Liver (tissue), 10 donors: ENCODE measurements at places on chromosomes 6 and 20. TPM values are rescaled to one million over a fixed set of nuclear protein-coding genes. Genes with fewer than 3 reads are reported as not detected.

RAB44 gene
- 0.08 TPM for total RNA-seq

TP53TG5 gene
- total RNA-seq: not detected

MAP7 gene
- 3.2 TPM for total RNA-seq

DNA sequence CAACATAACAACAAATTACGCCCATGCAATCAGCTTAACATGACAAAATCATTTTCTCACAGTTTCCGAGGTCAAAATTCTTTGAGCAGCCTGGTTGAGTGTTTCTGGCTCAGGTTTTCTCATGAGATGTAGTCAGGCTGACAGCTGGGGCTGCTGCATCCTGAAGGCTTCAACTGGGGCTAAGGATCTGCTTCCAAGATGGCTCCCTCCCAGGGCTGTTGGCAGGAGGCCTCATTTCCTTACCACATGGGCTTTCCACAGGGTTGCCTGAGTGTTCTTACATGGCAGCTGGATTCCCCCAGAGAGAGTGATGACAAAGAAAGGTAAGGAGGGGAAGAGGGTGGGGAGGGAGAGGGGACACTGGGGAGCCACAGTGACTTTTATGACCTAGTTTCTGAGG lies 63.1 kb upstream of the NNAT start:
- H3K27me3 ChIP-seq: no peaks in the 10 kb centered on the region
- no peaks in the 10 kb centered on the region for H3K4me1 ChIP-seq
- H3K36me3 ChIP-seq: no peaks in the 10 kb centered on the region
- H3K4me3 ChIP-seq: no peak overlapping the region
- no peak overlapping the region for H3K27ac ChIP-seq
- no peak for DNase-seq

GRCh38 chr20:3547906-3548305 lies 77.1 kb downstream of the ATRN start:
- H3K4me1 ChIP-seq: peaks cover 5% of the 10 kb centered on the region
- H3K36me3 ChIP-seq: peaks cover 6% of the 10 kb centered on the region
- H3K27me3 ChIP-seq: no peaks in the 10 kb centered on the region
- no peak overlapping the region for H3K4me3 ChIP-seq

DNA sequence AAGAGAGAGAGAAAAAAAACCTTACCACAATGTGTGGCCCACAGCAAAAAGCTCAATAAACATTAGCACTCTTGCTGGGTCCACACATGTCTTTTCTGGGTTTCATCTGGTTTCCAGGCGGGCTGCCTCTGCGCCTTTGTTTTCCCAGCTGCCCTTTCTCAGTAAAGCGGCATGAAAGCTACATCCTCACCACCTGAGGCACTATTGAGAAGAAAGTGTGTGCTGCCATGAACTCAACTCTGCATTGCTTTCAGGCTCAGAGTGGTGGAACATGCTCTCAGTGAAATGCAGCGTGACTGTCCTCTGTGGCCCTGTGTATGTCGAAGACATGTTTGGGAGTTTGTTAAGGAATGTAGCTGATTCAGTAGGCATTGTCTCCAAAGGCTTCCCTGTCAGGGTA lies 102.3 kb downstream of the LYRM2 start:
- DNase-seq: no peak
- no peaks in the 10 kb centered on the region for H3K36me3 ChIP-seq
- H3K4me3 ChIP-seq: no peak overlapping the region
- H3K4me1 ChIP-seq: no peaks in the 10 kb centered on the region
- no peaks in the 10 kb centered on the region for H3K27me3 ChIP-seq
- no peak overlapping the region for H3K27ac ChIP-seq

MRPS26 gene
- 29.1 TPM for total RNA-seq

- DNase-seq: no peak
- no peak overlapping the region for H3K4me3 ChIP-seq
- H3K36me3 ChIP-seq: no peaks in the 10 kb centered on the region
- no peaks in the 10 kb centered on the region for H3K27me3 ChIP-seq
- no peak overlapping the region for H3K27ac ChIP-seq
Observed at GRCh38 chr6:23175391-23175790, 606.0 kb downstream of the HDGFL1 start.

GPR63 gene
- total RNA-seq: 0.14 TPM

DNA sequence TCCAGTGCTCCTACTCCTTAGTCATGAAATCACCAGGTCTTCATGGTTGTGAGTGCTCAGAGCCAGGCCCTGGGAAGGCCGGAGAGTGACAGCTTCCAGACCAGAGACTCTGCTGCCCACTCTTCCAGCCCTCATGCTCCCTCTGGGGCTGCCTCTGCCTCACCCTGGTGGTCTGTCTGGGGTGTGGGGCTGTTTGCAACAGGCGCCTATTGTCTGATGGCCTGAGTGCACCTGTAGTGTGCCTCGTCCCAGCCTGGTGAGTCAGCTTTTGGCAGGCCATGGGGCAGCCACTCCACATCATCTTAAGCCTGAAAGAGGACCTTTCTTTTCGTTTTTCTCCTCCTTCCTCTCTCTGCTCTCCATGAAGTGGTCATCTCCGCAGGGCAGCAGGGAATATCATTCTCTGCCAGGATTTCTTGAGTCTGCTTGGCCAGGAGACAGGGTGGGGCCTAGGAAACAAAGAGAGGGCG lies 173.8 kb downstream of the VEGFA start:
- H3K27me3 ChIP-seq: no peaks in the 10 kb centered on the region
- H3K36me3 ChIP-seq: no peaks in the 10 kb centered on the region
- no peaks in the 10 kb centered on the region for H3K4me1 ChIP-seq
- no peak overlapping the region for H3K4me3 ChIP-seq

DNA sequence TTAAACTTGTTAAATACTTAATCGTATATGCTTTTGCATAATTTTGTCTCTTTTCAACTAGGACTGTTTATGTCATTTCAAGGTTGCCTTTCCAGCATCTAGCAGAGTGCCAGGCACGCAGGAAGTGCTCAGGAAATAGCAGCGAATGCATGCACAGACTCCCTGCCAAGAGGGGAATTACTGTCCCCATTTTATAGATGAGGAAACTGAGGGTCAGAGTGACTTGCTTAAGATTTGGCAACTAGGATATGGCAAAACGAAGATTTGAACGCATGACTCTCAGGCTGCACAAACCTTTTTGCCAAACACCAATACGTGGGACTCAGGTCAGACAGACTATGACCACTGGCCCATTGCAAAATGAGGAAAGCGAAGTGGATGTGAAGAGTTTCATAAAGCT lies 22.5 kb downstream of the EYA2 start:
- no peak for DNase-seq
- H3K27ac ChIP-seq: no peak overlapping the region
- no peaks in the 10 kb centered on the region for H3K27me3 ChIP-seq
- no peaks in the 10 kb centered on the region for H3K36me3 ChIP-seq

CST3 gene
- 153 TPM for total RNA-seq

DNA sequence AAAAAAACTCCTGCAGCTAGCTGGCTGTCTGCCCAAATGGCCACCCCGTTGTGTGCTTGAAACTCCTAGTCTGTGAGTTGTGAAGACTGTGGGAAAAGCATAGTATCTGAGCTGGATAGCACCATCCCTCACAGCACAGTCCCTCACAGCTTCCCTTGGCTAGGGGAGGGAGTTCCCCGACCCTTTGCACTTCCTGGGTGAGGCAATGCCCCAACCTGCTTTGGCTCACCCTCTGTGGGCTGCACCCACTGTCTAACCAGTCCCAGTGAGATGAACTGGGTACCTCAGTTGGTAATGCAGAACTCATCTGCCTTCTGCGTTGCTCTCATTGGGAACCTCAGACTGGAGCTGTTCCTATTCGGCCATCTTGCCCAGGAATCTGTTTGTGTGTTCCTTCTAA lies 260.6 kb upstream of the STXBP5 start:
- H3K4me1 ChIP-seq: no peaks in the 10 kb centered on the region
- no peaks in the 10 kb centered on the region for H3K27me3 ChIP-seq
- no peaks in the 10 kb centered on the region for H3K36me3 ChIP-seq
- H3K27ac ChIP-seq: no peak overlapping the region

- H3K36me3 ChIP-seq: no peaks in the 10 kb centered on the region
- DNase-seq: peak; percentile 82
- peaks cover 13% of the 10 kb centered on the region for H3K4me1 ChIP-seq
- no peaks in the 10 kb centered on the region for H3K27me3 ChIP-seq
- H3K4me3 ChIP-seq: no peak overlapping the region
Observed at GRCh38 chr20:62382306-62383198, 4.4 kb upstream of the RPS21 start.

DNA sequence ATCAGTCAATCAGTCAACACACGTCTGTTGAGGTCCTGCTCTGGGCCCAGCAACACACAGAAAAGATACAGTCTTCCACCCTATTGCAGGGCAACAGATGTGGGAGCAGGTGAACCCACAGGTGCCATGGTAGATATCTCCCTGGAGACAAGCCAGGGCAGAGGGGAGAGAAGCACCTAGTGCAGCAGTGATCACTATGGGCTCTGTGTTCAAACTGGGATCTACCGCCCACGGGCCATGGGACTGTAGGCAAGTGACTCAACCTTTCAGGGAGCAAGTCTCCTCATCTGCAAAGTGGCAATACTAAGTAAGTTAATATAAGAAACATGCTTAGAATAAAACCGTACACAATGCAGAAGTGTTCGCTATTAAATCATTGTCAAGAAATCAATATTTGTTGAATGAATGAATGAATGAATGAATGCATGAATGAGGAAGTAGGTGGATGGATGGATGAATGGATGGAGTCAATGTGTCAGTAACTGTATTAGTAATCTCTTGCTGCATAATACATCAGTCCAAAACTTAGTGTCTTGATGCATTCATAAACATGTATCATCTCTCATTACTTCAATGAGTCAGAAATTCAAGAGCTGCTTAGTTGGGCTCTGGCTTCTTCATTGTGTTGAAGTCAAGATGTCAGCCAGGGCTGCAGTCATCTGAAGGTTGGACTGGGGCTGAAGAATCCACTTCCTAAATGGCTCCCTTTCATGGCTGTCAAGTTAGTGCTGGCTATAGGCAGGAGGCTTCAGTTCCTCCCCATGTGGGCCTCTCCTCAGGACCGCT lies 31.9 kb upstream of the NFATC2 start:
- H3K27ac ChIP-seq: no peak overlapping the region
- no peaks in the 10 kb centered on the region for H3K36me3 ChIP-seq
- no peak overlapping the region for H3K4me3 ChIP-seq
- no peak for DNase-seq

- H3K36me3 ChIP-seq: no peaks in the 10 kb centered on the region
- no peaks in the 10 kb centered on the region for H3K27me3 ChIP-seq
- no peaks in the 10 kb centered on the region for H3K4me1 ChIP-seq
- no peak for DNase-seq
Observed at GRCh38 chr20:11867291-11867919, 50.3 kb upstream of the BTBD3 start.

DNA sequence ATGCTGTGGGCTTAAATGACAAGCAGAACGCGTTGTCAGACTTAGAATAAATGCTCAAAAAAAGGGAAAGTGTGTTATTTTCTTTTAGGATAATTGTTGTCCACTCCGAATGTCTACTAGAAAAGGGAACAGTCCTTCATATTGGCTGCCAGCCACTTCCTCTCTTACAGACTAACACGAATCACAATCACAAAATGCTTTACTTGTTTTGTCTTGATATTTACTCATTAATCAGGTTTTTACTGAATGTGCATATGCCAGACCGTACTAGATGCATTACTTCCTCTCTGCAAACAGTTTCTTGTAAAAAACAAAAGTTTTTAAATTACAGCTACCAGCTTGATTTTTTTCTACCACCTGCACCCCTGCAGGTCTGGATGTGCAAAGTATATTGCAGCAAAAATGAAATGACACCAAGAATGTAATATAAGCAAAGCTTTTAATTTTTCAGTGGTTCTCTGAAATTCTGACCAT lies 821 bp downstream of the DHX35 start:
- H3K27ac ChIP-seq: peak overlapping the region; percentile 86
- H3K36me3 ChIP-seq: no peaks in the 10 kb centered on the region
- no peak for DNase-seq

SCP2D1 gene
- total RNA-seq: not detected

- no peak overlapping the region for H3K4me3 ChIP-seq
- H3K27ac ChIP-seq: no peak overlapping the region
- no peaks in the 10 kb centered on the region for H3K36me3 ChIP-seq
- no peak for DNase-seq
- peaks cover 2% of the 10 kb centered on the region for H3K4me1 ChIP-seq
Observed at GRCh38 chr6:153170511-153170910, 39.4 kb upstream of the RGS17 start.

TCP11 gene
- 0.19 TPM for total RNA-seq

DNA sequence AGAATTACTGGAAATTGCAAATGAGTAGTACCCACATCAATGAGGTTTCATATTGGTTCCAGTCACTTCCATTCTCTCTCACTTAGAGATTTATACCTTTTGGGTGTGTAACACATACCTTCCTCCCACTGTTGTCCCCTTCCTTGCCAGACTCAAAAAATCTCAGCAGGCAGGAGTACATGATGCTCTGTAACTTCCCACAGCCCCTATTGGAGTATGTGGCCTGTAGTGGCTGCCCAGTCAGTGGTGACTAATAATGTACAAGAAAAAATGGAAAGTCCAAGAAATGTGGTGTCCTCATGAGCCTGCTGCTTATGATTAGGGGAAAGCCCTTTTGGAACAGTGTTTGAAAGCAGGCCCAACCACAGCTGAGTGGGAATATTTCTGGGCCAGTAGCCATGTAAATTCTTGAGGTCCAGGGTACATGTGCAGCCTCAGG lies 312.0 kb downstream of the ZFAND3 start:
- H3K4me3 ChIP-seq: no peak overlapping the region
- peak overlapping the region; percentile 18 for H3K27ac ChIP-seq
- H3K27me3 ChIP-seq: no peaks in the 10 kb centered on the region
- peaks cover 1% of the 10 kb centered on the region for H3K36me3 ChIP-seq
- DNase-seq: no peak
- H3K4me1 ChIP-seq: no peaks in the 10 kb centered on the region

- no peak overlapping the region for H3K27ac ChIP-seq
- H3K4me1 ChIP-seq: no peaks in the 10 kb centered on the region
- no peak overlapping the region for H3K4me3 ChIP-seq
- no peaks in the 10 kb centered on the region for H3K36me3 ChIP-seq
- no peak for DNase-seq
Observed at GRCh38 chr6:148573922-148574321, 172.9 kb upstream of the UST start.

- no peaks in the 10 kb centered on the region for H3K36me3 ChIP-seq
- DNase-seq: no peak
- peaks cover 5% of the 10 kb centered on the region for H3K4me1 ChIP-seq
- no peaks in the 10 kb centered on the region for H3K27me3 ChIP-seq
- H3K4me3 ChIP-seq: no peak overlapping the region
Observed at GRCh38 chr20:50347284-50348063, 156.8 kb downstream of the CEBPB start.

CFB gene
- total RNA-seq: 3,272 TPM

DNA sequence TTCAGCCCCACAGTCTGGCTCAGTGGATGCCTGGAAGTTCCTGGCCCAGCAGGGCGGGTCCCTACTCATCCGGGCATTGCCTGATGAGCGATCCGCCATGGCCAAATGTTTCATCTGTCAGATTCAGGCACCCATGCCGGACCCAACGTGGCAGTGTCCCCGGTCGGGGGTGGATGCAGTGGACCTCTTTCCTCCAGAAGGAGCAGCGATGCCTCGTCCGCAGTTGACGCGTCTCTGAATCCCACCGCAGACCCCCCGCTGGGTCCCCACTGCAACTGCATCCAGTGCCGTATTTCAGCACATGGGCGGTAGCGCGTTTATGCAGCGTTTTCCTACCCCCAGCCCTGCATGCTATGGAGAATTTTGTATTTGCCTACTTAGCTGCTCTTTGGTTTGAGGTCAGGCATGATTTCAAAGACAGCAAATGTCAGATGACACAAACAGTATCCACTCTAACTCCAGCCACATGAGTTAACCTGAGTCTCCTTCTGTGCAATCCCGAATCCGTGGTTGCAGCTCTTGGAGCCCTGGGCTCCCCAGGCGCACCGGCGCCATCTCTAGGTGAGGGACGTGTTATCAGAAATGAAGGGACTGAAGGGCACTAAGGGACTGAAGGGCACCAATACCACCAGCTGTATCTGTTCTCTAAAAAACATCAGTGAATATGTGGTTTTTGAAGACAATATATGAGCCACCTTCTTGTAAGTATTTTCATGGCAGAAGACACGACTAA lies 72.6 kb upstream of the THBS2 start:
- no peak overlapping the region for H3K4me3 ChIP-seq
- no peaks in the 10 kb centered on the region for H3K4me1 ChIP-seq
- H3K36me3 ChIP-seq: no peaks in the 10 kb centered on the region
